ENCODE measurements at places on chromosomes 11 and 22.

DNA sequence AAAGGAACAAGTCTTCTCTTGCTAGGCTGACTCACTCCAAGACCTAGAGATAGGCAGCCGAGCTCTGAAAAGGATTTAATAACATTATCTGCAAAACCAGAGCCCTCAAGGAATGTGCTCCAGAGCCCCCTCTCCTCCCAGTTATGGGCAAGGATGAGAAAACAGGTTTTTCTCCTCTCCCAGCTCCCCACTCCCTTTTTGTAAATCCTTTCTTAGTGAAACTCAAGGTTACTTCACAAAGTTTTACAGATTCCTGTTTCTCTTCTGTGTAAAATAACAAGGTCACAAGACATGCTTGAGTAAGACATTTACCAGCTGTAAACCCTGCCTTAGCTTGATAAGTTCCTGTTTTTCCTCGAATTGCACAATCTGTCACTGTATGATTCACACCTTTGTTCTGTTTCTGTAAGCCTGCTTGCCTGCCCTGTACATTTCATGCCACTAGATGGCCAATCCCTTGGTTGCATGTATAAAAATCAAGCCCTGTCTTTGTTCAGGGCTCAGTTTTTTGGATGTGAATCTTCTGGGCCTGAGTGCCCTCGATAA, 489.4 kb downstream of the KCNA4 start:
- DNase-seq = no peak

DNA sequence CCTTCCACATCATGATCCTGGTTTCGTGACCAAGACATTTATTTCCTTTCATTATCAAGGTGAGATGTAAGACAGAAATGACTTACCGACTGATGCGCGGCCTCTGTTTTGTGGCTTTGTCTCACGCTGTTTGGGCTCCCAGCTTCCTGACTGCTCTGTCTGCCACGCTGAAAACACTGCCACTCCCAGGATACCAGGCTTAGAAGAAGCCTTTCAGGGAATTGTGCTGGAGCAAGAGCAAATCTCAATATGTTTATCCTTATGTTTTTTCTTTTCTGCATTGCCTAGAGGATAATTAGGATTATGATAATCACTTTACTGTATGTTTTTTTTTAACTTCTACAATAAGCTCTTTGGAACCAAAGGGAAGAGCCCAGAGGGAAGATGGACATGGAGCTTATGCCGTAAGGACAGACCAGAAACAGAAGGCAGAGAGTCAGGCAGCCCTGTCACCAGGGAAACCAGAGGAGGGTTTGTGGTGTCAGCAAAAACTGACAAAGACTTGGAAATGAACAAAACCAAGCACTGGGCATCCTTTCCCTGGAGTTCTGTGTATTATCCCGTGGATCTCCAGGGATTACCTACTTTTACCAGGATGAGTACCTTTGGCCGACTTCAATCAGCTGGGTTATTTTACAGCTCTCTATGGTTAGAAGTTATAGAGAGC, 68.2 kb upstream of the ISX start:
- no peak for DNase-seq

DNA sequence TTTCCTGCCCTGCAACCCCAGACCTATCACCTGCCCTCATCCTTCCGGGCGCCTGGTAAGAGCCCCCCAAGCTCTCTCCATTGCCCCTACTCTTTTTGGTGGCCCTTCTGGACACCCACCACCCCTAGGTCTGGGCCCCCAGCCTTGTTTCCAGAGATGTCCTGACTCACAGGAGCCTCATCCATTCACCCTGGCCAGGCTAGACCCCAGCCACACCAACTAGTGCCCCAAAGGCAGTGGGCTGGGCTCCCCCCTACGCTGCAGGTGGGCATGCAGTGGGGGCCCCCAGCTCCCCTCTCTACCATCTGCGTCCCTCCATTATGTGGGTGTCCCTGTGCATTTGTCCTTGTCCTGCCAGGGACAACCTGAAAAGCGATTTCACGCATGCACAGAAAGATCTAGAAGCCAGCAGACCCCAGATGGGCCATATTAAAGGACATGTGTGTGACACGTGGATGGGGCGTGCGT, 1.4 kb downstream of the MRGPRF start:
- DNase-seq = no peak

DNA sequence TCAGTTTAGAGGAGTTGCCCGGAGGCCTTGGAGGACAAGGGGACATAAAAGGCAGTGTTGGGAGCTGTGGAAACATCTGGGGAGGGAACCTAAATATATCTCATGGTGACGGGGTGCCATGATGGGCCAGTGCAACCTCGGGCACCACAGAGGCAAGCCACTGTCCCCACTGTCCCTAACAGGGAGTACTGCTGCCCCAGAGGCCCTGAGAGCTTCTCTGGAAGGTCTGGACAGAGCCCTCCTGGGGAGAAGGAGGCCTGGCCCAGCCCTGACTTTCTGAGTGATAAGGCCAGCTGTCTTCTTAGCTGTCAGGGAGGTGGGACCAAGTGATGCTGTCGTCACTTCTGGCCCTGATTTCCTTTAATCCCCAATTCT, 5.5 kb upstream of the P2RY6 start:
- DNase-seq = no peak

- DNase-seq = no peak
These were observed 127.3 kb upstream of the SEZ6L start for GRCh38 chr22:26041931-26042330.

GRCh38 chr11:15704064-15704463, 589.3 kb downstream of the INSC start:
- no peak for DNase-seq

GRCh38 chr11:85385547-85385946, 241.6 kb downstream of the DLG2 start:
- DNase-seq = no peak

- DNase-seq = no peak
These were observed 25.8 kb upstream of the DAGLA start for GRCh38 chr11:61654397-61654829.

- DNase-seq = no peak
These were observed 239.7 kb downstream of the CTTN start for GRCh38 chr11:70637949-70638583.

GRCh38 chr11:26229257-26229656, 102.7 kb upstream of the ANO3 start:
- no peak for DNase-seq

DNA sequence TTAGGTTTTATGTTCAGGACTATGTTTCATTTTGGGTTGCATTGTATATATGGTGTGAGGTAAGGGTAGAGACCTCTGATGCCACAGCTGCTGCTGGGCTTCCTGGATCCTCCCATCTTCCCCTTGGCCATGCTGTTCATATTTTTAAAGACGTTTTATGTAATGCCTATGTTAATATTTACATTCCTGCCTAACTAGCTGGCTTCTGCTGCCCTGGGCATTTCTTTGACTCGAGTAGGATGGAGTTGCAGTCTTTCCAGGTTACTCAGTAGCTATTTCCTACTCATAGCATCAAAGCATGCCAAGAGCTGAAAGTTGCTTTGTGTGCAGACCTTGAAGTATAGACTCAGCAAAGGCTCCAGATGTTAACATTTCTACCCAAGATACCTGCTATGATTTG, 220.5 kb upstream of the CADM1 start:
- no peak for DNase-seq

GRCh38 chr11:34423300-34423699, 15.4 kb upstream of the CAT start:
- no peak for DNase-seq

DNA sequence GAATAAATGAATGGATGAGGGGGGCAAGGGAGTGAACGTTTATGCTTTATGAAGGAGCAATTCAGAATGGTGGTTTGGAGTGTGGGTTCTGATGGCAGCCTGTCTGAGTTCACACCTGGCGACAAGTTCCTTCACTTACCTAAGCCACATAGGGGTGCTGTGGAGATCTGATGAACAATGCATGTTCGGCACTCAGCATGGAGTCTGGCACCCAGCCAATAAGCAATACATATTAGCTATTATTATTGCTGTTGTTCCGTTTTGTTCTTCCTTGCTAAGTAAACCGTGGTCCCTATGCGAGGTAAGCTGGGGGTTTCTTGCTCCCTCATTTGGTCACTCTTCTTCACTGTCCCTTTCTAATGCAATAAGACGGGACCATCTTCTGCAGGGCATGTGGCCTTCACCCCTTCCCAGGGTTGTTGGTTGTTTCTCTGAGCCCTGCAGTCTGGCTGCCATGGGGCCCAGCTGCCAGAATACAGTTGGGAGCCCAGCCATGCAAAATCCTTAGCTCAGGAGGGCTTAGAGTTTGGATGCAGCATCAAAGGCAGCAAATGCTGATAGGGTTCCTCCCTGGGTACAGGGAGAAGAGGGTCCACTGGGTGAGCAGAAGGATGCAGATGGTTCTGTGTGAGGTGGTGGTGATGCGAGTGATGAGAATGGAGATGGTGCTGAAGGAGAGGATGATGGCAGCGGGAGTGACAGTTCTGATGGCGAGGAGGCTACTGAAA, 6.4 kb upstream of the PKNOX2 start:
- no peak for DNase-seq

DNA sequence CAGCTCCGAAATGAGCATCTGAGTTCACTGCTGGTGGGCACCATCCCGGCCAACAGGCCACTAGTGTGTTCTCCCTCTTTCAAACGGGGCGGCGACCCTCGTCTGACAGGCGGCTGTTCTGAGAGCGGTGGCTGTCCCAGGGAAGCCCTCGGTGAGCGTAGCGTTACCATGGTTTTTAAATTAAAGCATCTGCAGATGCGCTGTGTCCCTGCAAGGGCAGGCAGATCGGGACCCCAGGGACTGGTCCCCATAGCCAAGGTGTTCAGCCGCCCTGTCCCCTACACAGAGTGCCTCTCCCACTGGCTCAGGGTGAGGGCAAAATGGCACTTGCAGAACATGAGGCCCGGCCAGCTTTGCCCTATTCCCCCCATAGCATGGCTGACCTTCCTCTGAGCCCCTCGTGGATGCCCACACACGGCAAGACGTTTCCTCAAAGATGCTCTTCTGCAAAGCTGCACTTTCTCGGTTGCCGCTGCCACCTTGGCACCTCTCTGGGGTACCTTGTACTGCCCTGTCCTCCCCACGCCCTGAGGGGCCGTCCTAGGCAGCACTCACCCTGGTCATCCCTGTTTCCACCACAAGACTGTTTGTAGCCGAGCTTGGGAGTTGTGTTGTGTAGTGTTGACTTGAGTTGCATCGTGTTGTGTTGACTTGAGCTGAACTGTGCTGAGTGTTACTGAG, 51.9 kb upstream of the KCNQ1OT1 start:
- no peak for DNase-seq

- no peak for DNase-seq
These were observed 46.6 kb upstream of the LRRC55 start for GRCh38 chr11:57135020-57135751.

DNA sequence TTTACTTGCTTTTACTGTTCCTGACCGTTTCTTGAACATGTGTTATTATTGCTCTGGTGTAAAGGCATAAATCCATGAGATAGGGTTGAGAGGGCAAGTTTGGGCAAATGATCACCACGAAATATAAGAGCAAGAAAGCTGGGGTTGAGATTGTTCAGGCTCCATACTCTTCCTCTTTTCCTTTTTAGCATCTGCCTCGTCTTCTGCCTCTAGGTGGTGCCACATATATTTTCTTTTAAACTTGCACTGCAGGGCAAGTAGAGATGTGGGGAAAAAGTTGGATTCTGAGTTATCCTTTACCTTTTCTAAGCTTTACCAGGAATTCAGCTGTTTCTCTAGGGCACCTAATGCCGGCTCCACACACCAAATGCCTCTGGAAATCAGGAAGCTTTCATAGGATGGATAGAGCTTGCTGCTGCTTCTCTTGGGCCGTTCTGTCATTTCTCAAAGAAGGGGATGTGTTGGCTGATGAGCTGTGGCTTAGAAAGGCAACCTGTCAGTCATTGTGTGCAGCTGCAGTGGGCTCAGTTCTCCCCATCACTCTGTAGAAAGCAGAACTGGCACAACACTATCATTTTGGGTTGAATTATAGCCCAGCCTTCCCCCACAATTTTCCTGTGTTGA, 98.2 kb downstream of the LDLRAD3 start:
- DNase-seq = no peak

- DNase-seq = no peak
These were observed 190.2 kb downstream of the SWAP70 start for GRCh38 chr11:9853929-9854552.

GRCh38 chr22:34055525-34056200, 135.4 kb upstream of the LARGE1 start:
- DNase-seq = no peak

DNA sequence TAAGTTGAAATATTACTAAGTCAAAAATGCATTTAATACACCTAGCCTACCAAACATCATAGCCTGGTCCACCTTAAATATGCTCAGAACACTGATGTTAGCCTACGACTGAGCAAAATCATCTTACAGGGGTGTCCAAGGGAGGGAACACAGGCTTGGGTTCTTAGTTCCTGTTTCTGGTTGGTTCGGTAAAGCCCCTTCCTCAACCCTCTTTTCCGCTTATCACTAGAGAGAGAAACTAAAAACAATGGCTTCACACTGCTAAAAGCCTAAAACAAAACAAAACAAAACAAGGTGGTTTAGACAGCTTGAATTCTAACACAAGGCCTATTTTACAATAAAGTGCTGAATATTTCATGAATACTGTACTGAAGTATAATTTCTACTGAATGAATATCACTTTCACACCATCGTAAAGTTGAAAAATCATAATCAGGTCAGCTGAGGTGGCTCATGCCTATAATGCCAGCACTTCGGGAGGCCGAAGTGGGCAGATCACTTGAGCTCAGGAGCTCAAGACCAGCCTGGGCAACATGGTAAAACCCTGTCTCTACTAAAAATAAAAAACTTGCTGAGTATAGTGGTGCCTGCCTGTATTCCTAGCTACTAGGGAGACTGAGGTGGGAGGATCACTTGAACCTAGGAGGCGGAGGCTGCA, 118.0 kb downstream of the SIK3 start:
- DNase-seq = no peak
